ENCODE measurements at places on chromosomes 7 and 10.

GRCh38 chr10:76080991-76081390, 649.6 kb downstream of the LRMDA start:
- DNase-seq, result no peak

DNA sequence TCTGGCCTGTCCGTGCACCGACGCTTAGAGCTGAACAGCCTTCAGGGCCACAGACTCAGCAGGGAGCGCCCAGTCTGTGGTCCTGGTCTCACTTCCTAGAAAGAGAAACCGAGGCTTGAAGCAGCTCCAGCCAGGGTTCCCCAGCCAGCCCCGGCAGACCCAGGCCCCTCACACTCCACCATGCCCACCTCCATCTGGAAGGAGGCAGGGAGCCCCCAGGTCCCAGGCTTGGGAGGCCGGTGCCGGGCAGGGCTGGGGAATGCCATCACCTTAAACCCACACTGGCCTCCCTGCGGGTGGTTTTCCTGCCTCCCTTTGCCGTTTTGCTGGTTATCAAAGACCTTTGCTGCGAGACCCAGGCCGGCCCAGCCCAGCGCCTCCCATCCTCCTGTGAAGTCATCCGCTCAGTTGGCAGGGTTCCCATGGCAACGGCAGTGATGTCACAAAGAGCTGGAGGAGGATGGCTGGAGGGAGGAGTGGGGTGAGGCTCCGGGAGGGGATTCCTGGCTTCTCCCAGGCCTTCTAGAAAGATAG, 24.0 kb downstream of the ELFN1 start:
- no peak for DNase-seq

GRCh38 chr10:9149134-9149533, 1094.6 kb downstream of the GATA3 start:
- no peak for DNase-seq

DNA sequence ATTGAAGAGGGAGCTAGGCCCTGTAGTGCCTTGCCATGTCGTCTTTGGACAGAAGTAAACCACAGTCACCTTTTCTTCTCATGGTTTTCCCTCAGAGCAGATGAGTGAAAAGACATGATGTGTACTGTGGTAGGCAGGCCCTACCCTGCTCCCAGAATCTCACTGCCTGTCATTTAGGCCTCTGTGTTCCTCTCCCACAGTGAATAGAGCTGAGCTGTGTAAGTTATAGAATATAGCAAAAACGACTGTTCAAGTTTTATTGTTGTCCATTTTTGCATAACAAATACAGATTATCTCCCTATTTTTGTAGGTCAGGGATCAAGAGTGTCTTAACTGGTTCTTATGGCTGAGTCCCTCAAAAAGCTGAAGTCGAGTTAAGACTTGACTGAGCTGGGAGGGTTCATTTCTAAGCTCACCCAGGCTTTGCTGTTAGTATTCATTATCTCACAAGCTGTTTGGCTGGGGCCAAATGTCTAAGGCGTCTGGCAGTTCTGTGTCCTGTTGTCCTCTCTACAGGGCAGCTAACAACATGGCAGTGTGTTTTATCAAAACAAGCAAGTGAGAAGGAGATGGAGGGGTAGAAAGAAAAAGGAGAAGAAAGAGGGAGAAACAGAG, 780.9 kb upstream of the POM121L12 start:
- DNase-seq, result no peak

DNA sequence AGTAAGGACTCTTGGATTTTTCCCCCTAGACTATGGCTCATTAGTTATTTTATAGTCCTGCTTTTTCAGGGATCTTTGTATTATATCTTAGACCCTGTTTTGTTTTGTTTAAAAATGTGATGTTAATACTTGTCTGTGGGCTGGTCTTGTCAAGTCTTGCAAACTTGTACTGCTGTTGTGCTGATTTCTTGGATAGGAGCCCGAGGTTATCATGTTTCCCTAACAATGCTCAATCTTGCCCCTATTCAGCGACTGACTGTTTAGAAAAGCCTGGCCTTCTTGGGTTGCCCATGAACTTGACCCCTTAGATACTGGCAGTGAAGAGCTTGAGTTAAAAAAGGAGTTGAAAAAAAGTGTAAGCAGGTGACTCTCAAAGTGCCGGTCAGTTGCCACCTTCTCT, 115.7 kb downstream of the KIAA1217 start:
- no peak for DNase-seq

- no peak for DNase-seq
Measured at GRCh38 chr10:19815036-19815730, 1.0 kb upstream of the PLXDC2 start.
